NCI-H2171 treated with DMSO at 0.1 percent for 48 hours (cell line): ENCODE measurements at places on chromosomes 12 and 14.

DNA sequence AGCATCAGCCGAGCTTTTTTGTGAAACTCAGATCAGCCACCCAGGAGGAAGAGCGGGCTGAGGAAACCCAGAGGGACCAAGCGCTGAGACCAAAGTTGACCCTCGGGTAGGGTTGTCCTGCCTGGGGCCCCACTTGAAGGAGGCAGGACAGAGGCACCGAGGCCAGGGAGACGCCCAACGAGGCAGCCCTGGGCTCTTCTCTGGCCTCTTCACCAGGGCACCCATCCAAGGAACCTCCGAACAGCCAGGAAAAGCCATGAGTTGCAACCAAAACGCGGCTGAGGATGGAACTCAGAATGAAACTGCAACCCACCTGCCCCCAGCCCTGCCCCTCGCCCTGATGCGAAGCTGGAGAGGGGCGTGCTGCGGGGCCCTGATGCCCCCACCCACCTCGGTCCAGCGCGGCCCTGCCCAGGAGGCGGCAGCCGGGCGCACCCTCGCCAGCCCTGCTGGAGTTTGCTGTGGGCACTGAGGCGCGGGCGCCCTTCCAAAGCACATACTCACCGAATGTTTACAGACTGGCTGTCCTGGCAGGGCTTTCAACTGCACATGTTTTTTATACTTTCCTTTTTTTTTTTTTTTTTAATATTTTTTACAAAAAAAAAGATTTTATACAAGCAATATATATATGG, 41.9 kb downstream of the JDP2 start:
- DNase-seq = no peak

DNA sequence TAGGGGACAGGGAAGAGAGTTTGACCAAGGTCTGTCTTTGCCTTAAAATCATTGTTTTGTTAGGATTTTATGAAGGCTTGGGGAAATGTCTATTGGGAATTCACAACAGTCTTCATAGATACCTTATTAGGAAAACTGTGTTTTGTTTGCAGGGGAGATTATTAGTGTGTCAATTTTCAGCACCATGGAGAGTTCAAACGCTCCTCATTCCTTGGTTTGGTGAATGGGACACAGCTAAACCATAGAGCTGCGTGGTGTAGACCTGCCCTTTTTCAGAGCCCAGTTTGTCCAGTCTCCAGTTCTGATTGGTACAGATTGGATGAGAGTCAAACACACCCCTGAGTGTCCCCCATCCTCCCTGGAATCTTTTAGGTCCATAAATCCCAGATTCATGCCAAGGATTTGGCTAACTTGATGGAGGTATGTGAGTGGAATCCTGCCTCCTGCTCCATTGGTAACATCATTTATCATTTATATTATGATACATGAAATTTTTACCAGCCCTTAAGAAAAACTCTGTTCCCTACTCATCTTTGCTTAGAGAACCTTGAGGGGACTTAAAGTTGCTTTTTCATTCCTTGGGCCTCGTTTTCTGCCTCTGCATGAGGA, 12.0 kb downstream of the NGDN start:
- DNase-seq = no peak

DNA sequence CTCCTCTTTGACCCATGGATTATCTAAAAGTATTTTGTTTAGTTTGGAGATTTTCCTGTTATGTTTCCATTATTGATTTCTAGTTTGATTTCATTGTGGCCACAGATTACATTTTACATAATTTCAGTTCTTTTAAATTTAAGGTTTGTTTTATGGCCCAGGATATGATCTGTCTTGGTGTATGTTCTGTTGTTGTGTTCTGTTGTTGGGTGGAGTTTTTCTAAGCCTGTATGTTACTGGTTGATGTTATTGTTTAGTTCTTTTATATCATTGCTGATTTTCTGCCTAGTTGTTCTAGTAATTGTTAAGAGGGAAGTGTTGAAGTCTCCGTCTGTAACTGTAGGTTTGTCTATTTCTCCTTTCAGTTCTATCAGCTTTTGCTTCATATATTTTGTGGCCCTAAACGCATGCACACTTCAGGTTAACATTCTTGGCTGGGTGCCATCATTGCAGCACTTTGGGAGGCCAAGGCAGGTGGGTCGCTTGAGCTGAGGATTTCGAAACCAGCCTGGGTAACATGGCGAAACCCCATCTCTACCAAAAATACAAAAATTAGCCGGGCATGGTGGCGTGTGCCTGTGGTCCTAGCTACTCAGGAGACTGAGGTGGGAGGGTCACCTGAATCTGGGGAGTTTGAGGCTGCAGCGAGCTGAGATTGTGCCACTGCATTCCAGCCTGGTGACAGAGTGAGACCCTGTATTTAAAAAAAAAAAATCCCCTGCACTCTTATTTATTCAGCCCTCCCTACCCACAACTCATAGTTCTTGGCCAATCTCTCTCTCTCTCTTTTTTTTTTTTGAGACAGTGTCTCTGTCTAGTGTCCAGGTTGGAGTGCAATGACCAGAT, 28.1 kb upstream of the CFL2 start:
- no peak for DNase-seq

GRCh38 chr14:104395941-104396681, 183.5 kb upstream of the C14orf180 start:
- no peak for DNase-seq

GRCh38 chr14:64762044-64763034, 58.1 kb downstream of the PLEKHG3 start:
- peak; percentile 96 for DNase-seq

DNA sequence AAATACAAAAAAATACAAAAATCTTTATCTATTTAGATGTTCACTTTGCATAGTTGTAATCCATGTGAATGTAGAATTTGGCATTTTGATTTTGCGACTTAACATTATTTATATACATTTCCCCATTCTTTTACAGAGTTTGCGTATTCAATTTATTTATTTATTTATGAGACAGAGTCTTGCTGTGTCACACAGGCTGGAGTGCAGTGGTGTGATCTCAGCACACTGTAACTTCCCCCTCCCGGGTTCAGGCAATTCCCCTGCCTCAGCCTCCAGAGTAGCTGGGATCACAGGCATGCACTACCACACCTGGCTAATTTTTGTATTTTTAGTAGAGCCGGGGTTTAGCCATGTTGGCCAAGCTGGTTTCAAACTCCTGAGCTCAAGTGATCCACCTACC, 25.3 kb upstream of the STRN3 start:
- DNase-seq = no peak

DNA sequence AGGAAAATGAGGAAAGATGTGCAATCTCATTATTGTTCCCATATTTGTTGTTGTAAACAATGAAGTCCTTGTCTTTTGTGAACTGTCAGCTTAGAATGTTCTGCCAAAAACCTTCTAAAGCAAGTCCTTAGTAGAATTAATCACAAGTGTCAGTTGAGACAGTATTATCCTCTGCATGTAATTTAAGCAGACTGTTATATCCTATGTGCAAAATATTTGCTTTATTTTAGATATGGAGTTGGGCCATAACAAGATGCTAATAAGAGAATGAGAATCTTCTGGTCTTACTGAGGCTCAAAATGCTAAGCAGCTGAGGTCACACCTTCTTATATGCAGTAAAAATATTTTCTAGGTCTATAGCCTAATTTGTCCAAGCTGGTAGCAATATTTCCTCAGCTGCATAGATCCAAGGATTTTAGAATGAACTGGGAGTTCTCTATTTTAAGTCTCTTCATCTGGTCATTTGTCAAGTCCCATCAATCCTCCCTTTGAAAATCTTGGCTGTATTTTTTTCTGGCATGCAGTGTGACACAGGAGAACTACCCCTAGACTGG, 222.3 kb upstream of the NAV3 start:
- no peak for DNase-seq

GRCh38 chr12:42143452-42144157, 1.1 kb downstream of the GXYLT1 start:
- DNase-seq = peak; percentile 44

DNA sequence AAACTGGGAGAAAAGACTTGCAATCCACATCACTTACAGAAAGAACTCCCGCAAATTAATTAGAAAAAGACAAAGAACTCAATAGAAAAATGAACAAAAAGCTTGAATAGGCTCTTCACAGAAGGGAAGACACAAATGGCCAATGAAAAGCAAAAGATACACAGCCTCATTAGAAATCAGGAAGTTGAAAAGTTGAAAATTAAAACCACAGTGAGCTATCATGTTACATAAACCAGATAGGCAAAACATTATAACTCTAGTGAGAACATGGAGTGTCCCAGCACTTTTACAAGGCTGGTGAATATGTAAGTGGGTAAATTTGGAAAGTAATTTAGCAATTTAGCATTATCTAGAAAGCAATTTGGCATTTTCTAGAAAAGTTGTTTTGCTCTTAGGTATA, 158.4 kb upstream of the RASSF8 start:
- DNase-seq = no peak

DNA sequence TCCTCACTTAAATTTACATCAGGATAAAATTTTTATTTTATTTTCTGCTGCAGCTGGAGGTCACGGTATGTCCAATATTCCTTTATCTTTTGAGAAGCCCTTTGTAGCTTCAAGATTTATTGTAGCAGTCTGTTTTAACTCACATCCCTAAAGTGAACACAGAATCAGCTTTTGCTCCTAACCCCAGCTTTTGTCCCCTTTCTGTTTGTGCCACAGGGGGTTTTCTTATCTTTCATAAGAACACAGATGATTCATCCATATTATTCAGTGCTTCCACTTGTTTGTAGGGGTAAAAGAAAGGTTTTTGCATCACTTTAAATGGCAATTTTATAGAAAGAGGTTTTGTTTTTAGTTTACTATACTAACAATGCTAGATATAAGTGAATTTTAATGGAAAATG, 21.8 kb upstream of the PIK3C2G start:
- DNase-seq = no peak

- DNase-seq = no peak
Measured at GRCh38 chr14:30813216-30813615, 61.1 kb upstream of the COCH start.

DNA sequence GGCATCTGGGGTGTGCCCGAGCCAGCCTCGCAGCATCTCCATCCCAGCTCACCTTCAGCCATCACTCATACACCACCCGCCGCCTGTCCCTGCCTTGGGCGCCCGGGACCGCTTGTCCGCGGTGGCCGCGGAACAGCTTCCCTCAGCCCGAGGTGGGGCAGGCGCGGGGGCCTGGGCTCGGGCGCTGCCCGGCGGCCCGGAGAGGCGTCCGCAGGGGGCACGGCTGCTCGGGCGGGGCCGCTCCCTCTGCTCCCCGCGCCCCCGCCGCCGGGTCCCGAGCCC, 430 bp downstream of the SLC41A2 start:
- DNase-seq = peak; percentile 37

GRCh38 chr14:73666583-73666982, 21.8 kb downstream of the DNAL1 start:
- DNase-seq = no peak

- no peak for DNase-seq
Measured at GRCh38 chr12:120376934-120377572, 8.1 kb upstream of the MSI1 start.

DNA sequence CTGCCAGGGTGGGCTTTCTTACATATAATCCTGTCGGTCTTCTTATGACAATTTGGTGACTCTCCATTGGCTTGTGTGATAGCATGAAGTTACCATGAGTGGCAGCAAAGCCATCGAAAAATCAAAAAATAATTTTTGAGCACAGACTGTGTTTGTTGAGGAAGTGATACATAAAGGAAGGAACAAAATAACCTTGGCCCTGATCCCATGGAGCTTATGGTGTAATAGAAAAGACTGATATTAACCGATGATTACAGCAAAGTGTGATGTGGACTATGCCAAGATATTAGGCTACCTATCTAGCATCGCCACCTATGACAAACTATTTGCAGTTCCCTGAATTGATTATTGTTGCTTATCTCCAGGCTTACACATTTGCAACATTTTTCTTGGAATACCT, 383.2 kb downstream of the AEBP2 start:
- DNase-seq = no peak

- DNase-seq = no peak
Measured at GRCh38 chr12:47577206-47577989, 128.4 kb downstream of the RPAP3 start.

GRCh38 chr12:132512197-132513069, 22.5 kb downstream of the FBRSL1 start:
- no peak for DNase-seq

DNA sequence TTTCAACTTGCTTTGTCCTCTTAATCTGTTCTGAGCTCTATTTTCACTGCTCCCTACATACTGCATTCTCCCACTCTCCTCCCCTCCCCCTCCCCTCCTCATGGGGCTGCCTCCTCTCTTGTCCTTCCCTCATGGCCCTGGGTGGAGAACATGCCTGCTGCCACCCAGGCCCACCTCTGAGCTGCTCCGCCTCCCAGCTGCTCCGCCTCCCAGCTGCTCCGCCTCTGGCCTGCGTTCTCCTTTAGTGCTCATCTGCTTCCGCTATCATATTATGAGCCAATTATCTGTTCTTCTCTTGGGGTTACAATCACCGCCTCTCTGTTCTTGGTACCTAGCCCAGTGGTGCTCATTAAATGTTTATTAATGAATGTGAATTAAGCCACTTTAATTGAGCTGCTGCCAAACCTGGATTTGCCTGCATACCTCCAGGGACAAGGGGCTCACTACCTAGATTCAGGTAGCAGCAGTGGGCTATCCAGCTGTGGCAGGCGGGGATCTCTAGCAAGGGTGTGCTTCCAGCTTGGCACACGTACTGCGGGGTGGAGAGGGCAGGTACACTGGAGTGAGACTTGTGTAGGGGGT, 32.0 kb upstream of the FAM181A start:
- DNase-seq = peak; percentile 75

- peak; percentile 99 for DNase-seq
Measured at GRCh38 chr12:92145731-92146496, at the start of gene BTG1. BTG1 (minus strand) TSS chr12:92145846; CDS start chr12:92145535, 311 bp downstream.

DNA sequence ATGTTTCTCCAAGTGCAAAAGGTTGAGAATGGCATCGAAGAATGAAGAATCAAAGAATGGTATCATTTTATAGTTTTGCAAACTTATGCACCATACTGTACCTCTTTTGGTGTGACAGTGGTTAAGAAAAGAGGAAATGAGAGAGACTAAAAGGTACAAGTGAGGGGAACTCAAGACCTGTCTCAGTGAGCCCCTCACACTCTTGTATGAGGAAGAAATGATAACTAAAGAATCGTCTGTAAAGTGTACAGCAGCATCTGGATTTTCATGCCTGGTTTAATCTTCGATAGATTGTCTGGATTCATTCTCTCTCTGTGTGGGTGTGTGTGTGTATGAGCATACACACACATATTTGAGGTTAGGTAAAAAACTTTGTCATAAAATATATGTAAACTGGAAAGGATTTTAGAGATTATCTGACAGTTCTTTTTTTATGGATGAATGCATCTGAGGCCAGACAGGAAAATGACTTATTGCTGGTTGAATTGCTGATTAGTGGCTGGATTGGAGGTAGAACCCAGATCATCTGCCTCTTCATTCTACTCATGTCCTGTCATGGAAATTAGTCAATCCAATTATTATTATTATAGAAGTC, 16.0 kb upstream of the SLC38A2 start:
- DNase-seq = no peak

- no peak for DNase-seq
Measured at GRCh38 chr12:44313188-44313587, 477.3 kb downstream of the TMEM117 start.
